ENCODE measurements at places on chromosomes 5 and 9. TPM values are rescaled to one million over a fixed set of nuclear protein-coding genes. Genes with fewer than 3 reads are reported as not detected.

GRCh38 chr5:139141446-139142204, 56.5 kb downstream of the SIL1 start:
- H3K27me3 ChIP-seq: no peaks in the 10 kb centered on the region
- DNase-seq: no peak
- H3K36me3 ChIP-seq: no peaks in the 10 kb centered on the region
- H3K27ac ChIP-seq: no peak overlapping the region

GRCh38 chr9:76198336-76198735, 195.9 kb downstream of the RFK start:
- H3K27me3 ChIP-seq: peaks cover 4% of the 10 kb centered on the region
- H3K4me3 ChIP-seq: no peak overlapping the region
- H3K4me1 ChIP-seq: no peaks in the 10 kb centered on the region
- DNase-seq: no peak
- no peak overlapping the region for H3K27ac ChIP-seq
- H3K36me3 ChIP-seq: no peaks in the 10 kb centered on the region

The CSF1R gene
- total RNA-seq: not detected

The EIF4EBP3 gene
- total RNA-seq: 8.0 TPM

- peaks cover 26% of the 10 kb centered on the region for H3K4me1 ChIP-seq
- no peak for DNase-seq
- H3K27ac ChIP-seq: peak overlapping the region; percentile 38
- H3K36me3 ChIP-seq: peaks cover 27% of the 10 kb centered on the region
- H3K27me3 ChIP-seq: no peaks in the 10 kb centered on the region
Measured at GRCh38 chr9:93121316-93122241, 12.5 kb downstream of the NINJ1 start.

DNA sequence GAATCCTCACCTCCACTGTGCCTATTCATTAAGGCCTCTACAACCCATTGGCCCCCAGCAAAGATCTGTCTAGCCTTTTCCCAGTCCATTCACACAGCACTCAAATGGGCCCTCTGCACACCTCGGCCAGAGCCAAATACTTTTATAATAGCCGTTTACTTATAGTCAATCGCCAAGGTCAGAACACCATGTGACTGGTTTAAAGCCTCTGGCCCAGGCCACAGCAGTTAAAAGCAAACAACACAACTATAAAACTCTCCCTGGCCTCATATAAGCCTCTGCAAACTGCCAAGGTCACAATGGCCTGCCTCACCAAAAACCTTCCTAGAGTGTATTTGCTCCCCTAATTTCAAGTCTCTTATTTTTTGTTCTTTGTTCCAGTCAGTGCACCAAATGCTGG, 562.6 kb downstream of the CAAP1 start:
- no peak for DNase-seq
- no peaks in the 10 kb centered on the region for H3K36me3 ChIP-seq
- H3K27ac ChIP-seq: no peak overlapping the region

The GPX8 gene
- total RNA-seq: not detected

GRCh38 chr5:106894964-106895363, 775.8 kb downstream of the EFNA5 start:
- DNase-seq: no peak
- no peaks in the 10 kb centered on the region for H3K27me3 ChIP-seq
- no peak overlapping the region for H3K4me3 ChIP-seq
- no peak overlapping the region for H3K27ac ChIP-seq
- H3K4me1 ChIP-seq: no peaks in the 10 kb centered on the region

- peaks cover 6% of the 10 kb centered on the region for H3K27me3 ChIP-seq
- no peak for DNase-seq
- no peaks in the 10 kb centered on the region for H3K4me1 ChIP-seq
- H3K4me3 ChIP-seq: no peak overlapping the region
- no peak overlapping the region for H3K27ac ChIP-seq
- H3K36me3 ChIP-seq: no peaks in the 10 kb centered on the region
Measured at GRCh38 chr9:15333376-15333881, 26.4 kb upstream of the TTC39B start.

The CKMT2 gene
- not detected for total RNA-seq

DNA sequence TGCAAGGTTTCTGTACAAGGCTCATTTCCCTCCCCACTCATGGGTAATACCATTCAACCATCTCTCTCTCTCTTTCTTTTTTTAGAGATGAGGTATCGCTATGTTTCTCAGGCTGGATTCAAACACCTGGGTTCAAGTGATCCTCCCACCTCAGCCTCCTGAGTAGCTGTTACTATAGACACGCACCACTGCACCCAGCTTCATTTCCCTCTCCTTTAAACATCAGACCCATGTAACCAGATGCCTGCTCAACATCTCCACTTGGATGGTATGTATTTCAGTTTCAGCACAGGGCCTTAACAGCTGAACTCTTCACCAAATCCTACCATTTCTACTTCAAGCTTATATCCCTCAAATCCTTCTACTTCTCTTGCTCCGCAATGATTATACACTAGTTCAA, 117.4 kb downstream of the SSBP2 start:
- H3K36me3 ChIP-seq: peaks cover 18% of the 10 kb centered on the region
- no peak for DNase-seq
- peaks cover 8% of the 10 kb centered on the region for H3K4me1 ChIP-seq
- no peak overlapping the region for H3K4me3 ChIP-seq
- H3K27ac ChIP-seq: no peak overlapping the region

DNA sequence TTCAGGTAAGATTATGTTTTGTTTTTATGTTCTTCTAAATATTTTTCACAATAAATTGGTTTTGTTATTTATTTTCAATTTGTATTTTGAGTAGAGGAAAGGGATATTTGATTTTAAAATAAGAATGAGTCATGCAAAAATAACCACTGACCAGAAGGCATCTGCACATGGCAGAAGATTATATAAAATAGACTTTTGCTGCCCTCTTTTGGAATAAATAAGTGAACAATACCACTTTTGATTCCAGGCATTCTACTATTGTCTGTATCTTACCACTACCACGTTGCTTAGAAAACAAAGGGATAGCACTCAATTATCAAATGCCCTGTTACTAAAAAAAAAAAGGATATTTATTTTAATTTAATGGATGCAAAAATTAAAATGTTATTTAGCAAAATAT, 227.3 kb upstream of the ITGA1 start:
- H3K4me3 ChIP-seq: no peak overlapping the region
- peaks cover 7% of the 10 kb centered on the region for H3K27me3 ChIP-seq
- H3K4me1 ChIP-seq: no peaks in the 10 kb centered on the region
- H3K27ac ChIP-seq: no peak overlapping the region

The ENHO gene
- not detected for total RNA-seq

- no peak overlapping the region for H3K4me3 ChIP-seq
- no peaks in the 10 kb centered on the region for H3K4me1 ChIP-seq
- DNase-seq: no peak
- H3K27ac ChIP-seq: no peak overlapping the region
- H3K36me3 ChIP-seq: no peaks in the 10 kb centered on the region
- no peaks in the 10 kb centered on the region for H3K27me3 ChIP-seq
Measured at GRCh38 chr5:33776151-33776660, 115.6 kb downstream of the ADAMTS12 start.

The SREK1IP1 gene
- total RNA-seq: 30.0 TPM

DNA sequence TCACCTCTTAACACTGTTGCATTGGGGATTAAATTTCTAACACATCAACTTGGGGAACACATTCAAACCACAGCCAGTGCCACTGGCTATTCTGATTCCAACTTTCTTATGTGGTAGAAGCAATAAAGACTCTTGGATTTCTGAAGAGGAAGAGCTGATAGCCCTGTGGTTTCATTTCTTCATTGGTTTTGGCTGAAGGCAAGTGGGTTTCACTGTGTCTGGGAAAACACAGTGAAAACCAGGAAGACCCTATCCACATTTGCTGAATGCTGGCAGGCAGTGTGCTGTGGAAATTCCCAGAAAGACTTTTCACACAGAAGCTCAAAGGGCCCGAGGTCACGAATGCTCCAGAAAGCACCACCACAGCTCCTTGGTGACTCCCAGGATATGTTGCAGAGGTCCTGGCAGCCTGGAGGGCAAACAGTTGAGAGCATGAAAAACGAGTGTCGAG, 67.1 kb downstream of the DAPK1 start:
- no peaks in the 10 kb centered on the region for H3K4me1 ChIP-seq
- no peak overlapping the region for H3K27ac ChIP-seq
- DNase-seq: no peak
- H3K4me3 ChIP-seq: no peak overlapping the region
- H3K36me3 ChIP-seq: no peaks in the 10 kb centered on the region
- H3K27me3 ChIP-seq: no peaks in the 10 kb centered on the region

The TTC23L gene
- total RNA-seq: not detected

The CDC20B gene
- total RNA-seq: 0.18 TPM

The COL23A1 gene
- total RNA-seq: 0.18 TPM

- no peaks in the 10 kb centered on the region for H3K27me3 ChIP-seq
- H3K4me3 ChIP-seq: no peak overlapping the region
- no peak for DNase-seq
- peaks cover 16% of the 10 kb centered on the region for H3K4me1 ChIP-seq
Measured at GRCh38 chr9:124363326-124364096, 51.7 kb downstream of the PSMB7 start.

GRCh38 chr9:108844856-108845255, 10.9 kb downstream of the ACTL7B start:
- H3K4me1 ChIP-seq: peaks cover 8% of the 10 kb centered on the region
- peaks cover 5% of the 10 kb centered on the region for H3K27me3 ChIP-seq
- H3K36me3 ChIP-seq: no peaks in the 10 kb centered on the region
- DNase-seq: no peak
- no peak overlapping the region for H3K27ac ChIP-seq

The UGT3A1 gene
- total RNA-seq: not detected

GRCh38 chr5:178057839-178058238, 55.5 kb upstream of the N4BP3 start:
- peaks cover 4% of the 10 kb centered on the region for H3K4me1 ChIP-seq
- no peaks in the 10 kb centered on the region for H3K36me3 ChIP-seq
- no peak for DNase-seq
- H3K27ac ChIP-seq: no peak overlapping the region
- peaks cover 1% of the 10 kb centered on the region for H3K27me3 ChIP-seq

DNA sequence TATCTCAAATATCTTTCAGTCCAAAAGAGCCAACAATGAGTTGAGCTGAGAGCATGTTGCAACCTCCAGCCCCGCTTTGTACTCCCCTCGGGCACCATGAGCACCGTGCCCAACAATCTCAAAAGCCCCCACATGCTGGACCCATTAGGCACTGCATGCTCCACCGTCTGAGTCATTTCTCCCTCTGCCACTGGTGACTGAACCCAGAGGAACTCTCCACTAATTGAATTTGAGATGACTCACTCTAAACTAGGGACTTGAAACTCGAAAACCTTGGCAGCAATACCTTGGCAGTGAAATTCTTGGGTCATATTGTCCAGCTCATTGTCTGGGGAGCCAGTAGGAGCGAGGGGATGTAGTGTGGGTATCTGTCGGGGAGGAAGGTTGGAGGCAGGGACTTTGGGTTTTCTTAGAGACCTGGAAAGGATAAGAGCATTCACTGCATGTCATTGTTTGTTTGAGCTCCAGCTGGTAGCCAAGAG, 49.9 kb upstream of the SLIT3 start:
- no peak overlapping the region for H3K4me3 ChIP-seq
- no peak overlapping the region for H3K27ac ChIP-seq
- no peaks in the 10 kb centered on the region for H3K4me1 ChIP-seq
- no peaks in the 10 kb centered on the region for H3K36me3 ChIP-seq

DNA sequence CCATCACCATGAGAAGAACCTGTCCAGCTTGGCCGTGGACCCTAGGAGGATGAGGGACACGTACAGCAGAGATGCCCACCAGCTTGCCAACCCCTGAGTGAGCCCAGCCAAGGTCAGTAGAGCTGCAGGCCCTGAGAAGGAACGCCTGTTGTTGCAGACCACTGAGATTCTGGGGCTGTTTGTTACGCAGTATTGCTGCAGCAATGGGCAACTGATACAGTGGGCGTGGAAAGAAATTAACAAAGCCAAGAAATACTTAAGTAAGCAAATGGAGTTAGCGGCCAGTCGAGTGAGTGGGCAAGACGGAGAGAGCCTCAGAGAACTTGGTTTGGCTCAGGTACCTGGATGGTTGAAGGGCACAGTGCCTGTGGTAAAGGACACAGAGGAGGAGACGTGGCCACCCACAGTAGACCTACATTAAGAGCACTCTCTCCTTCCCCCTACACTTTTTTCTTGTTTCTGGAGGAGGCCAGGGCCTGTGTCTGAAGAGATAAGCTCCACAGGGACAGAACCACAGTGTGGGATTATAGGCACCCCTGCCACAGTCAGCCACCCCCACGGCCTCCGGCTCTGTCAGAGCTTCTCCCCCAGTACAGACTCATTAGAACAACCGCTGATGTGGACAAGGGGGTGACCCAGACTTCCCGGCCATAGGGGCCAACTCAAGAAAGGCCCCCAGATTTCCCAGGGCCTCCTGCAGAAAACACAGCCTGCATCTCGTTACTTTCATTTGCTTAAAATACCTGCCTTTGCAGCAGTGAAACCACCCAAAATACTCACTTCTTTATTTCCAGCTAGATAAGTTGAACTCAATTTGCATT, 40.1 kb upstream of the GRHPR start:
- no peak overlapping the region for H3K27ac ChIP-seq
- H3K4me3 ChIP-seq: no peak overlapping the region
- peaks cover 7% of the 10 kb centered on the region for H3K27me3 ChIP-seq

GRCh38 chr9:128276574-128277270, 646 bp downstream of the SWI5 start:
- no peaks in the 10 kb centered on the region for H3K27me3 ChIP-seq
- H3K4me1 ChIP-seq: peaks cover 62% of the 10 kb centered on the region
- peaks cover 12% of the 10 kb centered on the region for H3K36me3 ChIP-seq
- H3K27ac ChIP-seq: peak overlapping the region; percentile 90
- no peak for DNase-seq

The SEMA6A gene
- 0.13 TPM for total RNA-seq

GRCh38 chr9:20135119-20135697, 346.4 kb upstream of the SLC24A2 start:
- no peak overlapping the region for H3K4me3 ChIP-seq
- H3K27me3 ChIP-seq: no peaks in the 10 kb centered on the region
- H3K27ac ChIP-seq: no peak overlapping the region
- H3K36me3 ChIP-seq: no peaks in the 10 kb centered on the region
- no peak for DNase-seq

The TRPM3 gene
- total RNA-seq: not detected

The MCIDAS gene
- total RNA-seq: not detected

DNA sequence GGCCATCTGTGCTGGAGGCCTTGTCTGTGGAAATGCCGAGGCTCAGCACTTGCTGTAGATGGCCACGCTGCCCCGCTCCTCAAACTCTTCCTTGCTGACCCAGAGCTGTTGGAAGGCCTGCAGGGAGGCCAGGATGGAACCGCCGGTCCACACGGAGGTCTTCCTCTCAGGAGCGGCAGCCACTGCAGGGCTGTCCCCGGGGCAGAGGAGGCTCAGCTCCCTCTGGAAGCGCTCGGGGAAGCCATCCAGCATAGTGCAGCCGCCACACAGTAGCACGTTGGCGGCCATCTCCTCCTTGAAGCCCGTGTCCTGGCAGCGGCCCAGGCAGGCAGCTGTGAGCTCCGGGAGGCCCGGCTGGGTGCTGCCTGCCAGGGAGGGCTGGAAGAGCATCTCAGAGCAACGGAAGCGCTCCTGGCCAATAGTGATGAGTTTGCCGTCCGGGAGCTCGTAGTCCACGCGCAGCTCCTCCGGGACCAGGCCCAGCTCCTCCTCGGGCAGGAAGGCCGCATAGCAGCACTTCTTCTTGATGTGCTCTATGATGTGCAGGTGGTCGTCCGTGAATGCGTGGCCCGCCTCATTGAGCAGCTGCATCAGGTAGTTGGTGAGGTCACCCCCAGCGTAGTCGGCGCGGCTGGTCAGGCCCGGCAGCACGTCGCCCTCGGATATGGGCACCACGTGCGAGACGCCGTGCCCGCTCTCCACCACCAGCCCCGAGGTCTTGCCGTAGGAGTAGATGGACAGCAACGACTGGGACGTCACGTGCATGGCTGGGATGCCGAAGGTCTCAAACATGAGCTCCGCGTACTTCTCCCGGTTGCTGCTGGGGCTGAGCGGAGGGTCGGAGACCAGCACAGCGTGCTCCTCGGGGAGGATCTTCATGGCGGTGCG, 901 bp downstream of the ACTL7B start:
- DNase-seq: no peak
- no peaks in the 10 kb centered on the region for H3K4me1 ChIP-seq
- H3K27ac ChIP-seq: no peak overlapping the region

Data from activated CD4-positive, alpha-beta memory T cell treated with anti-CD3 and anti-CD28 coated beads, Interleukin-2, amount 10 ng/mL, durations not matched to agents 7 days and 5 days (primary cell).